ENCODE measurements at places on chromosomes 12 and 14.

- DNase-seq, result no peak
Observed at GRCh38 chr12:4144676-4145075, 128.9 kb upstream of the CCND2 start.

- DNase-seq, result no peak
Observed at GRCh38 chr12:117878605-117879004, 90.2 kb downstream of the KSR2 start.

- no peak for DNase-seq
Observed at GRCh38 chr14:73909681-73910080, 23.0 kb downstream of the ZNF410 start.

GRCh38 chr12:103821773-103822172 lies 19.3 kb downstream of the NT5DC3 start:
- no peak for DNase-seq

- peak; percentile 54 for DNase-seq
Observed at GRCh38 chr14:44778604-44779003, 183.1 kb downstream of the KLHL28 start.

GRCh38 chr14:96049932-96050331 lies 10.8 kb downstream of the C14orf132 start:
- peak; percentile 29 for DNase-seq

GRCh38 chr12:63302269-63302940 lies 151.4 kb upstream of the AVPR1A start:
- no peak for DNase-seq

DNA sequence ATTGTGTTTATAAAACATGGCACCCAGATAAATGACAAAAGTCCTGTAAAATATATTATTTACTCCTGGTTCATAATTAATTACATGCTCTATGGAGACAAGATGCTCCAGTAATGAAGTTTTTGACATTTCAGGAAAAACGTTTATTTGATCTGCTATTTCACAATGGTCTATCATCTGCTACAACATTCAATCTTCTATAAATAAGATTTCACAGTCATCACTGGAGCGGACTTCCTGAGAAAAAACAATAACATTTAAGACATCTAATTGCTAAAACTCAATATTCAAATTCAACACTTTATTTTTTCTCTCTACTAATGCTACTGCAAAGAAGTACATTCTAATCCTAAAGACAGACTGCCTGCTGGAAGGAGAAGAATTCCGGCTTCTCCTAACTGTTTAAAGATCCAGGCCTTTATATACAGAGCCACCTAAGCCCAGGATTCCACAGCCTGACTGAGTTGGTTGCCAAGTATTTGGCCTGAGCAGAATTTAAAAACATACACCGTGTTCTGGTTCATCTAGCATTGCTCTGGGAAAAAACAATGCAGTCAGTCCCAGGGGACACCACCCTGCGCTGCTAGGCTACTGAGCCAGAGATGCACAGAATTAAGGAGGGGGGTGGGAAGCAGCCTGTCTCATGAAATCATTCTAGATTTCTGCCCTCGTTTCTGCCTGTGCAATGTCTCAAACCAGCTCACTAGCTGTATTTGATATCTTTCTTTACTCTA lies 58.0 kb downstream of the TMTC1 start:
- peak; percentile 81 for DNase-seq

- peak; percentile 6 for DNase-seq
Observed at GRCh38 chr14:99155173-99156089, 116.6 kb downstream of the BCL11B start.

DNA sequence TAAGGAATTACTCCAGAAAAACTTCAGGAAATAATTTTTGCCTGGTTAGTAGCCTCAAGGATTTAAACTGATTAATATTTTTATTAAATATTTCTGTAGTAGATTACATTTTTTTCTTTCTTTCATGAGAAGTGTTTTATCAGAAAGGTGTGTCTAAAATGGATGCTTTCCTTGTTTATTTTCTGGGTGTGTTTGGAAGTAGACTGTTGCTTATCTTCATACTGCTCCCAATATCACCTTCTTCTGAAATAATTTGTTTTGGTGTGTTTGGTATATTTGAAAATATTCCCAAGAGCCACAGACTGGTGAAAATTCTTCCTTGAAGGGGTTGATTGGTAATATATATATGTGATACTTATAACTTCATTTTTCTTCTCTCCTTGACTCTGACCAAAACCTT lies 10.1 kb upstream of the REP15 start:
- no peak for DNase-seq

Measured in fibroblast of lung (primary cell).